Cardiac fibroblast (primary cell): ENCODE measurements at places on chromosomes 3 and 15.

DNA sequence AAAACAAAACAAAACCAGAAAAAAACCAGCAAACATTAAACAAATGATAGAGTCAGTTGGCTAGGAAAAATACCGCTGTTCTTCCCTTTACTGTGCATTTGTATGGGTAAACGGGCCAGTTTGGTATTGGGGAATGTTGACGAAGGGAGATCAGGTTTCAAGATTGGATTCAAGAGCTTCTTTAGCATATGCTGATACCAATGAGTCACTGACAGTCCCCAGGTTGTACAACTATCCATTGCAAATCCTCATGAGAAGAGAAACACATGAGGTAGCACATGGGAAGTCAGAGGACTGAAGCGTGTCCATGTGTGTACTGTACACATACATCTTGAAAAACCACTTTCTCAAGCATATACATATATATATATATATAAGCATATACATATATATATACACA lies 25.6 kb downstream of the TIGIT start:
- peak; percentile 77 for DNase-seq

- DNase-seq, result no peak
Observed at GRCh38 chr3:124767691-124768090, 37.4 kb downstream of the UMPS start.

- DNase-seq, result no peak
Observed at GRCh38 chr3:127693336-127693843, 20.6 kb downstream of the ABTB1 start.

DNA sequence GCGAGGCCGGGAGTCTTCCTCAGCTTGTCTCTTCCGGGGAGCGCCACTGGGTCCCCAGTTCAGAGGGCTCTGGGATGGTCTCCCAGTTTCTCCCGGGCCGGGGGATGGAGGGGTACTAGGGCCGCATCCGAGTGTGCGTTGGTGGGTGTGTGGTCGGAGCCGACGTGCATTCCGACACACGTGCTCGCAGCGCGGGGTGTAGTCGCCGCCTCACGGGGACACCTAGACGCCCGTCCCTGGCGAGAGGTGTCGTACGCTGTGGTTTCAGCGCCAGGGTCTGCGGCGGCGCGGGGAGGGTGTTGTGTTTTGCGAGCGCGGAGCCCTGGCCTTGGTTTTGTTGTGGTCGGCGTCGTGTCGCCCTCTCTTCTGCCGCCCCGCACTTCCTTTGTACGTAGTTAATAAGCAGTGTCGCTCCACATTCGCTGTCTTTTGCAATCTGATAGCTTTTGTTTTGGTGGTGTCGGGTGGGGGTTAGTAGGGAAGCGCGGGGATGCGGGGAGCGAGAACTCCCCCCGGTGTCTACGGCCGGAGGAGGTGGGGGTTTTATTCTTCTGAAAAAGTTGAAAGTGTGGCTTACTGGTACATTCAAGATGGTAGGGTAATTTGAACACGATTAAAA lies 2.2 kb downstream of the IGF1R start:
- peak; percentile 38 for DNase-seq

DNA sequence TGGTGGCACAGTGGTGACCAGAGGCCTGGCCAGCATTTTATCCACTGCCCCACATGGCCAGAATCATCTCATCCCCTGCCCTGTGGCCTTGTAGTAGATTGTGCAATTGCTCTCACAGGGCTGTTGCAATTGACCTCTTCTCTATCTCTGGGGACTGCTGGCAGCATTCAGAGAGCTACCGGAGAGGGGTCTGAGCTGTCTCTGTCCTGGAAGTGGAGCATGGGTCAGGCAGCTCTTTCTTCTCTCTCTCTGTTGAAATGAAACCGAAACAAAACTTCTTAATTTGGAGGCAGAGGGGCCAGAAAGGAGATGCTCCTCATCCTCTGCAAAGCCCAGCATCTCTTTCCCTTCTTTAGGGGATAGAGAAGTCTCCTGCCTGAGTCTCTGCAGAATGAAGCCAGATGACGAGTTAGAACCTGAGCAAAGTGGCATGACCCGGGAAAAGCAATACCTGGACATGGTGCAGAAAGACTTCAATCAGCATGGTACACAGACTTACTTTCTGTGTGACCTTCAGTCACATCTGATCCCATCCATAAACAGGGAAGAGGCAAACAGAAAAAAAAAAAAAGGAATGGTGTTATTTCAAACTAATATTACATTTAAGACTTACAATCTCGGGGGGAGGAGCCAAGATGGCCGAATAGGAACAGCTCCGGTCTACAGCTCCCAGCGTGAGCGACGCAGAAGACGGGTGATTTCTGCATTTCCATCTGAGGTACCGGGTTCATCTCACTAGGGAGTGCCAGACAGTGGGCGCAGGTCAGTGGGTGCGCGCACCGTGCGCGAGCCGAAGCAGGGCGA lies 144.5 kb upstream of the BCL6 start:
- peak; percentile 36 for DNase-seq

DNA sequence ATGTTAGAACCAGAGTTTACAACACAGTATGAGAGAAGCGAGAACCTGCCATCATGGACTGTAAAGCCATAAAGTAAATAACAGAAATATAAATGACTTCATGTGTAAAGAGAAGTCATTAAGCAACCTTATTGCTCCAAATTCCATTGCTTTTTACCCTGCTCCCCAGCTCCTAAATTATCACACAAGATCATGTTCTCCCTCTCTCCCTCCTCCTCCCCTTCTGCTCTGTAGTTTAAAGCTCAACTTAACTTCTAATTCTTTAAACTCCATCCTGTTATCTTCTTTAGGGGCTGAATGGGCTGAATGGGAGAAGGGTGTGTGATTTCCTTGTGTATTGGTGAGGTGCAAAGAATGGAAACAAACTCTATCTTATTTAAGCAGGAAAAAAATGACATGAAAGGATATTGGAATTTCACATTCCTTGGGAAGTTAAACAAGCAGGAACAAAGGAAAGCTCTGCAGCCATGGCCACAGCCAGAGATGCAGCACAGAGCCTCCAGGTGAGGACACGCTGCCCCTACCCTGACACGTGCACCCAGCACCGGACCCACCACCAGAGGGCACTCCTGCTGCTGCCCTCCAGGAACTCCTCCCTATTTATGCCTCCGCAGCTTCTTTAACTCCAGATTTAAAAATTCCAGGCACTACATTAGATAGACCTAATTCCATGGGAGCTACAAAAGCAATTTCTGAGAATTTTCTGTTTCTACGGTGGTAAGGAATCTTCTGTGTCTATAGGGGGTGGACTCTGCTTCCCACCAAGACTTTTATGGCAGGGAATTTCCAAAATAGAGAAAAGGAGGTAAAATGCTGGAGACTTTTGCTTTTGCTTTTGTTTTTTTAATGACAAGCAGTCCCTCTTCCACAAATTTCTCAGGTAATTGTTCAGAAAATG lies 76.9 kb upstream of the ABI3BP start:
- DNase-seq, result peak; percentile 15

GRCh38 chr3:11095932-11096265 lies 58.4 kb upstream of the HRH1 start:
- peak; percentile 45 for DNase-seq

GRCh38 chr3:192068464-192069254 lies 607.7 kb downstream of the PYDC2 start:
- no peak for DNase-seq
